ENCODE measurements at places on chromosomes 12 and 14.

GRCh38 chr12:34400986-34401658, 378.8 kb downstream of the ALG10 start:
- peak; percentile 1 for DNase-seq
- H3K36me3 ChIP-seq = no peaks in the 10 kb centered on the region
- H3K4me3 ChIP-seq = no peak overlapping the region
- H3K27ac ChIP-seq = no peak overlapping the region
- peaks cover 44% of the 10 kb centered on the region for H3K27me3 ChIP-seq

- no peaks in the 10 kb centered on the region for H3K36me3 ChIP-seq
- no peak overlapping the region for H3K4me3 ChIP-seq
- peak; percentile 1 for DNase-seq
- H3K27me3 ChIP-seq = no peaks in the 10 kb centered on the region
Measured at GRCh38 chr12:1914114-1914911, 4.1 kb downstream of the CACNA2D4 start.

DNA sequence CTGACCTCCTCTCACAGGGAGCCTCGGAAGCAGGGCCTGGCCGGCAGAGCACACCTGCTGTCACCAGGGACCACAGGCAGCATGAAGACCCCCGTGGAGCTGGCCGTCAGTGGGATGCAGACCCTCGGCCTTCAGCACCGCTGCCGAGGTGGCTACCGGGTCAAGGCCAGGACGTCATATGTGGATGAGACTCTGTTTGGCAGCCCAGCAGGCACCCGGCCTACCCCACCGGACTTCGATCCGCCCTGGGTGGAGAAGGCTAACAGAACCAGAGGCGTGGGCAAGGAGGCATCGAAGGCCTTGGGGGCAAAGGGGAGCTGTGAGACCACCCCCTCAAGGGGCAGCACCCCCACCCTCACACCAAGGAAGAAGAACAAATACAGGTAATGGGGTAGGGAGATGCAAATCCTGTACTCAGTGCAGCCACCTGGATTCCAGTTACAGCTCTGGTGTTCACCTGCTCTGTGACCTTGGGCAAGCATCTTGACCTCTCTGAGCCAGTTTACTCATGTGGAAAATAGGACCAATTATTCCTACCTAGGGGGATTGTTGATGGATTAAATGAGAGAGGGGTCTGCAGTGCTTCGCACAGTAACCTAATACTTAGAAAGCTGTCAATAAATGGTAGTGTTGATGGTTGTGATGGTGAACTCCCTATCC, 1.3 kb downstream of the RITA1 start:
- no peak overlapping the region for H3K27ac ChIP-seq
- DNase-seq = no peak
- peaks cover 34% of the 10 kb centered on the region for H3K4me1 ChIP-seq

DNA sequence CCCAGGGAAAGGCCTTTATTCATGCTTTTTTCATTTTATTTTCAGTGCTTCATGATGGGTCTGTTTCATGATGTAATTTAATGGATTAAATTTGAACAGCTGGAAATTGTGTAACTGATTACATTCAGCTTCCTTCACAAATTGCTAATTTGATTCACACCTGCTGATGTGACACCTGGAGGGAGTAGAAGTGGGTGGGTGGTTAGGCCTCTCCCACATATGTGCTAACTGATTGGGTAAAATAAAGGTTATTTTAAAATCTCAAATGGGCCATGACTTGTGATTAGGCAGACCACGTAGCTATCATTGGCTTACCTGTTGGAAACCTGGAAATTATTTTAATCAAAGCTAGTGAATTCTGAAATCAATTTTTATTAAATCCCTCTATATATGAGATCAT, 142.1 kb downstream of the GXYLT1 start:
- H3K4me1 ChIP-seq = no peaks in the 10 kb centered on the region
- H3K27me3 ChIP-seq = no peaks in the 10 kb centered on the region
- H3K27ac ChIP-seq = no peak overlapping the region
- no peaks in the 10 kb centered on the region for H3K36me3 ChIP-seq
- no peak for DNase-seq

DNA sequence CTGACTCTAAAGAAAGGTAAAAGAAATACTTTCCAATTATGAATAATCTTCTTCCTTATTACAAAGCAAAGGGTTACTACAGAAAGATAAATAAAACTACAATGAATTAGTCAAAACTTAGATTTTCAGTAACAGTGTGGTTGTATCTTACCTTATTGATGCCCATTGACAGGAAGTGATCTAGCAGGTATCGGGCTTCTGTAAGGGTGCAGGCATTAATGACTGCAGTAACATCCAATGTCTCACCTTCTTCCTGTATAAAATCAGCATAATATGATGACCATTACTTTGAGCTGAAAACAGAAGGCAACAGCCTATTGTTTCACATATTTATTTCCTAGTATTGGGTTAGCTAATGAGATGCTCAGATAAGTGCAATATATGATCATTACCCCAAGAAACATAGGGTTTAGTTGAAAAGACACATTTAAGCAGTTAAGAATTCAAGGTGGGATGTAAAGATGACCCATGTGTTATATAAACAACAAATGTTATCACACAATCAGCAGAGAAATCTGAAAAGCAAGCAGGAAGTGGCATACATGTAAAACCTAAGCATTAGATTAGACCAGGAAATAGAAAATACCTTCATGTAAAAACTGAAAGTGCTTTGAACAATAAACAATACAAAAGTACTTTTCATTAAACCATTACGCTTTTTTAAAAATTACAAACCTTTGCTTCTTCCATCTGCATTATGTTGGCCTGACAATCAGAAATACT, 111.2 kb downstream of the KIF21A start:
- H3K36me3 ChIP-seq = peaks cover 47% of the 10 kb centered on the region
- no peaks in the 10 kb centered on the region for H3K27me3 ChIP-seq
- H3K4me3 ChIP-seq = no peak overlapping the region

DNA sequence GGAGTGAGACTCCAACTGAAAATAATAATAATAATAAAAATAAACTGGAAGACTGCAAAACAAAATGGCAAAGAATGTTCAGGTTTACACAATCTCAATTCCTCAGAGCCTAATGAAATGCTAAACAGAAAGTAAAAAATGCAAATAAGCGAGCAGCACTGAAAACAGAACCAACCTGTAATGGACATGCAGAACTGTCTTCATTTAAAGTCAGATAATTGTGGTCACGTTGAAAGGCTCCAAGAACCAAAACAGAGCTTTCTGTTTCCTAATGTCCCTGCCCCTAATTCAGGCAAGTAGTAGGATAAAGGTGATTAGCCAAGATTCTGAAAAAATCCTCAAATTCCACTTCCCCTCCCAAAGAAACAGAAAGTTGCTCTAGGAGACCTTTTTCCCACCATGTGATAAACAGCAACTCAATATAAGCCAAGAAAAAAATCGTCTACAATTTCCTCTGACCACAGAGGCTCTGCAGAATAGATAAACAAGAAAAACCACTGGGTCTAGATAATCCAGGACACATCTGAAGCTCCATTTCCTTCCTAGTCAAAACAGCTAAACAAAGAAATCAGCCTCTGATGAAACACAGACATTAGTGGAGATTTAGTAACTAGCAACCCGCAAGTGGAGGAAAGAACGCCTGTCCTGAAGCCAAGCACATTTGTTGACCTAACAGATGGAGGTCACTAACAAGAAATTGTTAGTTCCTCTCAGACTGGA, 3.0 kb downstream of the MIS18BP1 start:
- DNase-seq = peak; percentile 51
- H3K27ac ChIP-seq = peak overlapping the region; percentile 60
- H3K27me3 ChIP-seq = no peaks in the 10 kb centered on the region
- H3K4me3 ChIP-seq = no peak overlapping the region

DNA sequence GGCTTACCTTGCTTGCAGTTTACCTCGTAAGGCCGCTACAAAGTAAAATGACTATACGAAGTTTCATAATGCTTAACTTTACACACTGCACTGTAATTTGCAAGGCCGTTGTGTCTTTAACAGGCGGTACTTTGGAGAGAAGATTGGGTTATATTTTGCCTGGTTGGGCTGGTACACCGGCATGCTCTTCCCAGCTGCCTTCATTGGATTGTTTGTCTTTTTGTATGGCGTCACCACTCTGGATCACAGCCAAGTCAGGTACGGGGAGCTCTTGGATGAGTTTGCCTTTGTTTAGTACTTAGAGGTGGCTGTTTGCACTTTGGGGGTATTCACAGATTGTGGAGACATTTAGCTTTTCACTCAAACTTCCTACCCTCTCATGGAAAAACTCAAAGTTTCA, 167.8 kb downstream of the SLC5A8 start:
- H3K4me3 ChIP-seq = no peak overlapping the region
- no peaks in the 10 kb centered on the region for H3K4me1 ChIP-seq
- no peaks in the 10 kb centered on the region for H3K36me3 ChIP-seq
- DNase-seq = no peak
- no peak overlapping the region for H3K27ac ChIP-seq

Data from K562 (cell line).